ENCODE measurements at places on chromosomes 1 and 21. TPM values are rescaled to one million over a fixed set of nuclear protein-coding genes. Genes with fewer than 3 reads are reported as not detected.

Gene TMEM125
- not detected for total RNA-seq

Gene ARHGAP30
- total RNA-seq = not detected

Gene BSND
- total RNA-seq = not detected

Gene AMY2A
- not detected for total RNA-seq

Gene FMN2
- total RNA-seq = 150 TPM

Gene RIMKLA
- 4.1 TPM for total RNA-seq

Gene KCNC4
- 9.7 TPM for total RNA-seq

Gene PCAT6
- total RNA-seq = 7.7 TPM

Gene ATP1A4
- total RNA-seq = not detected

Gene TESK2
- total RNA-seq = 3.3 TPM

Gene OVAAL
- not detected for total RNA-seq

Gene TTC22
- not detected for total RNA-seq

Gene LRRC38
- total RNA-seq = not detected

Gene SZRD1
- total RNA-seq = 64.5 TPM

Gene CR1L
- total RNA-seq = not detected

Gene TPTE
- total RNA-seq = not detected

Gene SLC22A15
- total RNA-seq = 49.4 TPM

Gene BEND5
- 34.8 TPM for total RNA-seq

Gene VCAM1
- total RNA-seq = 0.98 TPM

Gene DLGAP3
- 44.8 TPM for total RNA-seq

Gene ZNF692
- 60.2 TPM for total RNA-seq

Gene INSRR
- 6.9 TPM for total RNA-seq

Gene OR2G6
- total RNA-seq = not detected

Gene CSRP1
- total RNA-seq = 6.2 TPM

Measured in glutamatergic neuron (in vitro differentiated cells).